ENCODE measurements at places on chromosomes 1 and 21.

DNA sequence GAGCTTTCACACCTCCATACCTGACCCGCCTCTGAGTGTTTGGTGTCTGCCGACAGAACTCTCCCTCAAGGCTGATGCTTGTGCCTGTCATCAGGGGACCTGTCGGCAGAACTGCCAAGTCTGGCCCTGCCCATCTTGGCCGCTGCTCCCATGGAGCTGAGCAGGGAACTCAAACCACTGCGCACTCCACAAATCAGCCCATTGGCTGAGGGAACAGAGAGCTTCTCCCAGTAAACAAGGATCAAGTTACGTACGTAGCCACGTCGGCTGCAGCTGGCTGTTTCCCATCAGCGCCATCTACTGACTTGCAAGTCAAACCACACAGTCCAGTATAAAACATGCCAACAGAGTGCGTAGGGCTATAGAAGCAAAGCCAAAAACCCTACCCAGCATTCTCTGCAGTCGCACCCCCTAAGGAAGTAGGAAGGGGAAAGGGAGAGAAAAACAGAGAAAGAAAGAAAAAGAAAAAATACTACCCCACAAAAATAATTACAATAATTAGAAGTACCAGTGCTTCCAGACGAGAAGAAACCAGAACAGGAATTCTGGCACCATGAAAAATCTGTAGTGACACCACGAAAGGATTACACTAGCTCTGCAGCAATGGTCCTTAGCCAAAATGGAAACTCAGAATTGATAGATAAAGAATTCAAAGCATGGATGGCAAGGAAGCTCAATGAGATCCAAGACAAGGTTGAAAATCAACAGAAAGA lies 13.1 kb downstream of the KRTAP13-1 start:
- DNase-seq, result peak; percentile 24

DNA sequence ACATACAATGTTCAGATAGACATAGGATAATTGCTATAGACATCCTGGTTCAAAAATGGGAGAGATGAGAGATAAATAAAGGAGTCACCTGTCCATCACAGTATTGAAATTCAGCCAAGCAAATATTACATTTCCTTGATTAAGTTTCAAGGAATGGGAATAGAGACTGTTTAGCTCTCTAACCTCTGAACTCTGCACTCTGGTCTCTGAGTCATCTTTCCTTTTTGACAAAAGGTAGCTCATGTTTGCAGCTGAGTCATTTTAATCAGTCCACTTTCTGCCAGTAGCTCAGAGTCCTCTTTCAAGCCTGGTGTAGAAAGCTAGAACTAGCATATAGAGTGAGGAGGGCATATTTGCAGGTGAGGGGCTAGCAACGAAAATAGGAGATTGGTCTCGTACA lies 51.4 kb upstream of the GJA8 start:
- DNase-seq, result no peak

DNA sequence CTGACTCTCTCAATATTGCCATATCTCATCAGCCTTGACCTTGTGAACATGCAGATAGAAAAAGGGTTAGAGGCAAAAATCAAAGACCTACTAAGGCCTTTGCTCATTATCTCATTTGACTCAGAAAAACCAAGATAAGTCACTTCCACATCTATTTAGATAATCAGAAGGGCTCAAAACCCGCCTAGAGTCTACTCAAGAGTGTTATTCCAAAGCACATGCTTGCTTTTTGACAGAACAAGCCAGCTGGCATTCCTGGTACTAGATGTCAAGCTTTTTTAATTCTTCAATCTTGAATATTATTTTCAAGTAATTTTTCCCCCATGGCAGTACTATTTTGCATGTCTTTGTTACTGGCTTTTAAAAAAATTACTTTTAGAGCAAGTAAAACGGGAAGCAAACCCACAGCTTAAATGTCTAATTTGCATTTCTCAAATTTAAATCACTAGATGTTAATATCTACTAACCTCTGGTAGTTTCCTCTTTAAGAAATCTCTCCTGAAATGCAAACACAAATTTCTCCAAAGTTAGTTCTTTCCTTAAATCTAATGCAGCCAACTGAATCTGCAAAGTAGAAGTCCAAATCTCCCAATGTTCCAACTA lies 51.5 kb downstream of the APP start:
- DNase-seq, result no peak

DNA sequence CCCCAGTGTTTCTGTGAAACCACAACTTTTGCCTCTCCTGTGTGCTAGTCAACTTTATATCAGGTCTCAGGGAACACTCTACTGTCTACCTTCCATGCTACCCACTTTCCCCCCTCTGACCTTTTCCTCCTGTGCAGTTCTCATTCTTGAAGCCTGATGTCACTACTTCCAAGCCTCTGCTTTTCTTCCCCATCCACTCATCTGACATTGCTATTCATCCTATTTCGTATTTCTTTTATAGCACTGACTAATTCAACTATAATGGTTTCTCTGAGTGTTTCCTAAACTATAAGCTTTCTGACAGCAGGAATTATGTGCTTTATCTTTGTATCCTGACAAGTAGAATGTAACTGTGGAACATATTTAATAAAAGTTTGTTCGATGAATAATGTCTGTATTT lies 18.2 kb upstream of the DPH5 start:
- no peak for DNase-seq

DNA sequence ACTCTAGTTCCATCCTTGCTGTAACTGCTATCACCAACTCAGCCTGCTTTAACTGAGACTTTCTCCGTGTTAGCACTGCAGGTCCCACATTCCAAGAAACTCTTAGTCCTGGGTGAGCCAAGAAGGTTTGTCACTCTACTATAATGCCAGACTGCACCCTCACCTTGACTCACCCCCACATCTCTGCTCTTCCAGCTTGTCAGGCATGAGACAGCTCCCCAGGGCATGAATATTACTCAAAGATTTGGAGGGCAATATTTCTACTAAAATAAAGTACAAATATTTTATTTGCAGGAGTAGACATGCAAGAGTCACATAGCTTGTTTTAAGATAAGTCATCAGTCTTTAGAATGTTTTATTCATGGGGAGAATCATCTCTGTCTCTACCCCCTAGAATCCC lies 110.2 kb downstream of the MATN1 start:
- DNase-seq, result no peak

- no peak for DNase-seq
Observed at GRCh38 chr1:169052727-169053126, 53.8 kb upstream of the ATP1B1 start.

DNA sequence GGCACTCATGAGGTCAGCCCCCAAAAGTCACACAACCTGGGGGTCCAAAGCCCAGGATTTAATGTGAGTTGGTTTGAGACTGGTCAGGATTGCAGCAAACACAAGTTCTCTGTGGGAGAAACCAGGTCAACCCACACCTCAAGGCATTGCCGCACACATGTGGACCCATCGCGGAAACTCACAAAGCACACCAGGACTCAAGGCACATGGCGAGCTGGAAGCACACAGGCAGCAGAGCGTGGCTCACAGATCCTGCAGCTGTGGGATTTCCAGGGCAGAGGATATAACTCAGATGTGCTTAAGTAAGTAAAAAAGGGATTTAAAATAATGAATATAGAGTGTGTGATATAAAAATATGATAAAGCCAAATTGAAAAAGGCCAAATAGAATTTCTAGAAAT lies 51.6 kb upstream of the ADARB1 start:
- no peak for DNase-seq

- DNase-seq, result no peak
Observed at GRCh38 chr21:42269386-42269785, 45.8 kb downstream of the TFF3 start.

DNA sequence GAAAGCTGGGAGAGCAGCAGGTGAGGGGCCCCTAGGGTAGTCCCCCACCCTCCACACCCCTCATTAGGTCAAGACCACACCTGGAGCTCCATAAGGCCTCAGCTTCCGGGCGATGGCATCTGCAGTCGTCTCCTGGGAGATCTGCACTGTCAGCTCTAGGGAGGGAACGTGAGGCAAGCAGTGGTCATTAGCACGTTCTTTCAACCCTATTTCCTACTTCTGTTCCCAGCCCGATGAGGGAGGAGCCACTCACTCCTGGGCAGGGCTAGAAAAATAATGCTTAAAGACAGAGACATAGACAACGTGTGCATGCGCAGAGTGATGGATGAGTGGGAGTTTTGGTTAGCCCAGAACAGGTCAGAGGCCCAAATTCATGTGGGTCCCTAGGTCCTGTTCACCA lies 9.7 kb downstream of the KDF1 start:
- no peak for DNase-seq

DNA sequence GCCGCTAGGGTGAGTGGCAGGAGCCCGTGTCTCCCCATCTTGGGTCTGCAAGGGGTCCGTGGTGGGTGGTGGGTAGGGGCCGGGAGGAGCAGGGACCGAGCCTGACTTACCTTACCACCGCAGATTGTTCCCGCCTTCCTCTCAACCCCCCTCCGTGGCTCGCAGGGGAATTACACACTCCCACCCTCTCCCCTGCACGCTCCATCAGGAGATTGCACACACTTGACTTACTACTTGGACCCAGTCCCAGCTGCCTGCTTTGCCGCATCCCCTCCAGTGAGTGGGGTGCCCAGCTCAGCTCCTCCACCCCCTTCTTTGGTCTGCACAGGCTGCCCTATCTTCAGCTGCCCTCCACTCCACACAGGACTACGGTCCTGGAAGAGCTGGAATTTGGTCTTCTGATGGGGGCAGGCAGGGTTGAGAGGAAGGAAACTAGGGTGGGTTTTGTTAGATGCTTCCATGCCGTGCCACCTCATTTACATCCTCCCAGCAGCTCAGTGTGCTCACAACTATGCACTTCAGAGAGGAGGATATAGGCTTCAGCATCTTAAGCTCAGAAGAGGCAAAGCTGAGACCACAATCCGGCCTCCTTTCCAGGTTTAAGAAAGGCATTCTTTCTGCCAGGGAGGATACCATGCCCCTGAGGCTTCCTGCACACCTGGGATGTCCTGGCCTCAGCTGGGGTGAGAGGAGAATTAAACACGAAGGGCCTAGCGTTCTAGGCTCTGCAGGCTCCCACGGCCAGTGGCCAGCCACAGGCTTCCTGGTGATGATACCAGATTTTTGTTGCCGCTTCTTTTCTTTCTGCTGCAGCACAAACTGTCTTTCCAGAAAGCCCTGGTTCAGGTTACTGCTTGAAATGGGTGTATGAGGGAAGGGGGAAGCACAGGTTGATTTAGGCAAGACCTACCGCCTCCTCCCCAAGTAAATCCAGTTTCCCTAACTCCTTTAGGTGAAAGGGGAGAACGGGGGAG lies 2.3 kb downstream of the KCNC4 start:
- DNase-seq, result peak; percentile 35

GRCh38 chr1:200673952-200674823 lies 4.5 kb upstream of the DDX59 start:
- no peak for DNase-seq

GRCh38 chr1:81654657-81655056 lies 146.1 kb upstream of the ADGRL2 start:
- no peak for DNase-seq

DNA sequence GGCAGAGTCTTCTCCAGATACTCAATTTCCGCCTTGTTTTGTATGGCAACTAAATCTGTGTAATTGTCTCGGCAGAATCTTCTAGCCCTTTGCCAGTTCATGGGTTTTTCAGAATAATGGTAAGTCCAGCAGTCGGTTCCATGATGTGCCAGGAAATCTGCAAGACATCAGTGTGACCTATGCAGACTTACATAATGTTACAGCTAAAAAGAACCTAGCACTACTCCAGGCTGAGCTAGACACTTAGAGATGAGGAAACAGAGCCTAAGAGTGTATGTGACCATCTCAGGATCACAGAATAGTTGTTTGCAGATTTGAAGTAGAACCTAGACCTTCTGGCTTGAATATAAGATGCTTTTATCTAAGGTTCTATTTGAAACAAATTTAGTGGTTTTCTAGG lies 2.8 kb downstream of the SELL start:
- no peak for DNase-seq

GRCh38 chr1:214454569-214455396 lies 96.6 kb downstream of the PTPN14 start:
- no peak for DNase-seq

DNA sequence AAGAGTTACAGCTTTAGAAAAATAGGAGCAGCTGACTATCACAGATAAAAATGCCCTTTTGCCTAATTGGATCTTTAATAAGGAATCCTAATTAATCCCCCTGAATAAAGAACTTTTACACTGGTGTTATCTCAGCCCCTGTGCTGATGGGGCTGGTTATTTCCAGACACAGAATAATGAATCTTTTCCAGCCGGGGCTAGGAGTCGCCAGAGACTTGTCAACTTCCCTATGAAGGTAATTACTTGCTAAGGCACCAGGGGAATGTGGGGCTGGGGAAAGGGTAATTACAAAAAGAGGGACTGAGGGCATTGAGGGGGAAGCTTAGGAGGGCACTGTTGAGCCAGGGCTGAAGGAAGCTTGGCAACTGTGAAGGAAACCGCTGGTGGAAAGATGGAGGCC lies 34.5 kb downstream of the HMGB4 start:
- DNase-seq, result no peak

DNA sequence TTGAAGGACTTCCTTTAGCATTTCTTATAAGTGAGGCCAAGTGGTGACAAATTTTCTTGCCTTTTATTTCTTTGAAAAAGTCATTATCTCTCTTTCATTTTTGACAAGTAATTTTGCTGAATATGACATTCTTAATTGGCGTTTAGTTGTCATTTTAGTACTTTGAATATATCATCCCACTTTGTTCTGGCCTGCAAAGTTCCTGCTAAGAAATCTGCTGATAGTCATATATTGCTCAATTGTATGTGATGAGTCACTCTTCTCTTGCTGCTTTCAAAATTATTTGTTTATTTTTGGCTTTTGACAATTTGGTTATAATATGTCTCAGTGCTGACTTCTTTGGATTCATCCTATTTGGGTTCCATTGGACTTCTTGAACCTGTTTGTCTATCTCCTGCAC lies 312.6 kb downstream of the DUSP10 start:
- no peak for DNase-seq

DNA sequence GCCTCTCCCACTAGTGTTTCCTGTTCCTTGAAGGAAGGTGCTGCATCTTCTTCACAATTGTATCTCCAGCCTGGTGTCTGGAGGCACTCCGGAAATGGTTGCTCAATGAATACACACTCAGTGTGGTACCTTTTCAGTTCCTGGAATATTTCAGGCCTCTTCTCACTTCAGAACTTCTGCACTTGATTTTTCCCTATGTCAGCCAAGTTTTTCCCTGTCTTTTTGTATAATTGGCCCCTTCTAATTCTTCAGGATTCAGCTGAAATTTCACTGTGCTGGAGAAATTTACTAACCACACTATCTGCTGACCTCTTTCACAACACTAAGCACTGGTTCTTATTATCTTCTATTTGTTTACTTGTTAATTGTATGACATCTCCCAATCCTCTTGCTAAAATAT lies 61.2 kb upstream of the MAP10 start:
- no peak for DNase-seq

DNA sequence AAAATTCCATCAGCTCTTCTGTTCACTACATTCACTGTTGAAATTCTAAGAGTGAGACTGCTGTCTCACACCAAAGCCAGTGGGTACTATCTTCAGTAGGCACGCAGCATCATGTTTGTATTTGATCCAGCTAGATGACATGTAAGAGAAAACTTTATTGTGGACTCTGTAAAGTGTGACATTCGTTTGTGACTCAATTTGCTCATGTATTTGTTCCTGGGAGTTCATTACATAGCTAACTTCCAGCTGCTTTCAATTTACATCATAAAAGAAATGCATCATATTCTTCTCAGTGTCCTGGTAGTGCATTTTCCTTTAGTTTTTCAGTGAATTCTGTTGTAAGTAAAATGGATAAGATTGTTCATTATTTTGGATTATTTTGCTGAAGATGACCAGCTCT lies 31.4 kb downstream of the CTH start:
- DNase-seq, result no peak
